ENCODE measurements at places on chromosomes 7 and 10. TPM values are rescaled to one million over a fixed set of nuclear protein-coding genes. Genes with fewer than 3 reads are reported as not detected.

FGL2 gene
- total RNA-seq, result 2.0 TPM

KEL gene
- 5.2 TPM for total RNA-seq

EEPD1 gene
- 11.0 TPM for total RNA-seq

ZNF479 gene
- not detected for total RNA-seq

NPFFR1 gene
- 3.4 TPM for total RNA-seq
